Left ventricle myocardium inferior (tissue), 1 donor: ENCODE measurements at places on chromosomes 5 and 9. TPM values are rescaled to one million over a fixed set of nuclear protein-coding genes. Genes with fewer than 3 reads are reported as not detected.
A peak's percentile ranks its signal among the peaks of the same experiment; 100 is the strongest.

IFNA17 gene
- not detected for total RNA-seq

DNA sequence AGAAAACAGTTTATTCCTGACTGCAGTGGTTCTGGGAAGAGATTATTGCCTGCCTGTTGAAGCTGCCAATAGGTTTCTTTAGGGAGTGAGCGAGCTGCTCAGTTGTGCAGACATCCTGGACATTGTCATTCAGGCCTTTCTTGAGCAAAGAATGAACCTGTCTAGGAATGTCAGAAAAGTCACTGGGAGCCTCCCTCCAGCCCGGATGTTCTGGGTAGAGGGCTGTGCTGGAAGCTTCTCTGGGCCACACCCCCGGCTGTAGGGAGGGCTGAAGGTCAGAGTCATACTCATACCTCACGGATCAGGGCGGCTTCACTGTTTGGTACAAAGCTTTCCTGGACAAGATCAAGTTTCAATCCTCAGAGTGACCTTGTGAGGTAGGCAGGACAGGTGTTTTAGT is 33.4 kb upstream of the TBC1D2 start:
- DNase-seq: no peak

PTGDS gene
- total RNA-seq: 3,579 TPM

DNA sequence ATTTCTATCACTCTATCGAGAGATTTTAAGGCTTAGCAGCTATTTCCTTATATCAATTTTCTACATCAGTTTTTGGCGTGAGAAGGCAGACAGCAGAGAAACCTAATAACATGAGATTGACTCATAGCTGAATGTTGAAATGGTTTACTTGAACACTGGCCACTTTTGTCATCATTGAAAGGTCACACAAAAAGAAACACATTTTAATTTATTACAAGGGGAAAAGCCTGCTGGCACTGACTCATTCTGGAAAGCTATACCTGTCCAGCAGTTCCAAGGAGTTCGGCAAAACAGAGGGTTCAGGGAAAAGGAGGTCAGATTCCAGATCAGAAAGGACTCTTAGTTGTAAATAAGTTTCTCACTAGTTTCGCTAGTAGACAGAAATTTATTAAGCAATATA is 566.4 kb downstream of the DNAH5 start:
- DNase-seq: no peak

DNA sequence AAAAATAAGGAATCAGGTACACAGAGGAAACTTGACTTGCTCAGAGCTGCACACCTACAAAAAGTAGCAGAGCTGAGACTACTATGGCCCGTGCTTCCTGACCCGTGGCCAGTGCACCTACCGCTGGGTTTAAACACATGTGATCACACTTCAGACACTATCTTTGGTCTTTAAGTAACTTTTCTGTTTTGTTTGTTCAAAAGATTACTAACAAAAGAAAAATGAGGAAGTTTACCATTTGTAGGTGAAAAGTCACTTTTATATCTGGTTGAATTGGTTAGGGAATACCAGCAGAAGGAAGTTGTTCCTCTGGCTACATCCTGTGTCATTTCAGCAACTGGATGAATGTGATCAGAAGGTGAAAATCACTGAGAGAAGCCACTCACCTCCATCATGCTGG is 6.5 kb upstream of the SYK start:
- DNase-seq: no peak

UBE2B gene
- 246 TPM for total RNA-seq

DNA sequence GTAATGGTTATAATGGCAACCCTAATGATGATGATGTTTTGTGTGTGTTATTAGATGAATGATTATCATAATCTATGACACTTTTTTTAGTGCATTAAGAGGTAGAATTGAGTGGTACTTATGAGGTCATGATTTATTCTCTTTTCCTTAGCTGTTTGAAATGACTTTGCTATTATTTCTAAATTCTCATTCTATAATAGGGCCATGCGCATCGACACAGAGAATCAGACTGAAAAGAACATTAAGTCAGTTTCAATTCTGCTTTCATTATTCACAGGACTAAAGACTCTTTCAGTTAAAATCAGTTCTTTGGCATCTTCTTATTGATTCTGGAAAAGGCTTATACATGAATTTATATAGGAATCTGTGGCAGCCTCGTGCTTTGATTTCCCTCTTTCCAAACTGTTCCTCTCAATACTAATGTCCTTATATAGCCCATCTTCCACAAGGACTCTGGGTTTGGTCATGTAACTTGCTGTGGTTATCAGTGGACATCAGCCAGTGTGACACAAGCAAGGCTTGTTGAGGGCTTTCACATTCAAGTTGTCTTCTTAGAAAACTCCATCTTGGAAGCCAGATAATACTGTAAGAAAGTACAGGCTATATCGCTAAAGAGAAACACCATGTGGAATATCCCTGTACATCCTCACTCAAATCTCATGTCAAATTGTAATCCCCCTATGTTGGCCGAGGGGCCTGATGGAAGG is 140.3 kb upstream of the CHD1 start:
- DNase-seq: no peak

GRCh38 chr9:117425566-117425965 is 10.7 kb upstream of the ASTN2 start:
- no peak for DNase-seq

- no peak for DNase-seq
These were observed 34.9 kb upstream of the N4BP3 start for GRCh38 chr5:178078197-178079010.

DNA sequence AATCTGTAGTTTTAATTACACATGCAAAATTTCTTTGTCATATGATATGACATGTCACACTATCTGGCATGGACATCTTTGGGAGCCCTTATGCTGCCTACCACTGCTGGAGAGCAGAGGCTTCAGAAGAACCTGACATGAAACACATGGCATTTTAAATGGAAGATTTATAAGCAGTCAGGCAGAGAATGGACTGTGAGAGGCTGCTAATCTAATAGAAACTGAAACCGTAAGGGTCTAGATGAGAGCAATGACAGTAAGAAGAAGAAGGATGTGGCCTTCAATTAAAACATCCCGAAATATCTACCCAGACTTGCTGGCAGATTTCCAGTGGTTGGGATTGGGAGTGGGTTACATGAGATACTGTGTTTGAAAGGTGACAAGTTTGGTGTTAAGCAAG is 149.8 kb downstream of the MACIR start:
- DNase-seq: no peak

DNA sequence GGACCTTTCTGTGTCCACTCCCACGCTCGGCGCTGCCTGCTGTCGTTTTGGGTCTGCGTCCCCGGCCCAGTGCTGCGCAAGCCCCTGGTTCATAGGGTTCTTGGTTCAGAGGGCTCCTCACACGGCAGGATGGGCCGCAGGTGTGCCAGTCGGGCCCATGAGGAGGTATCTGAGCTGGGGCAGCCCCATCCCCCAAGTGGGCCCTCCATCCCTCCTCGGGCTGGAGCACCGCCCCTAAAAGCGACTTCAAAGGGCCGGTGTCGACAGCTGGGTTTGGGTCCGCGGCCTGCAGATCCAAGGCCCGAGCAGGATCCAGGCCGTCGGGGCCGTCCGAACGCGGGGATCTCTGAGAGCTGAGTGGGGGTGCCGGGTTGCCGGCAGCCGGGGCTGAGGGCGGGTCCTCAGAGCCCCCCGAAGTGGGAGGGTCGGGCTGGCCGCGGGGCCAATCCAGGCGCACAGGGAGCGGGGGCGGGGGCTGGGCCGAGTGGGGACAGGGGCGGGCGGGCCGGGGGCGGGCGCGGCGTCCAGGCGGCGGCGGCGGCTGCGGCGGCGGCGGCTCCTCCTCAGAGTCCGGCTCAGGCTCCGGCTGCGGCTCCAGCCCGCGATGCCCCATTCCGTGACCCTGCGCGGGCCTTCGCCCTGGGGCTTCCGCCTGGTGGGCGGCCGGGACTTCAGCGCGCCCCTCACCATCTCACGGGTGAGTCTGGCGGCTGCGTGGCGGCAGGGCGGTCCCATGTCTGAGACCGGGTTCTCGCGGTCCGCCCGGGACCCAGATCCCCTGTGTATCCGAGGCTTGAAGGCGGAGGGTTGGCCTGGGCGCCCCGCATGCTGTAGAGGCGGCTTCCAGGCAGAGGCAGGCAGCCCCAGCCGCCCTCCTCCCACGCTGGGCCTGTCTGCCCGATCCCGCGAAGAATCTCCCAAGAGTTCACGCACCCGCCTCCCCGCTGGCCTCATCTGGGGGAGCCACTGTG is at the start of gene PDLIM4:
TSS of gene PDLIM4 (plus strand) at position 566 of the 971 bp plus-strand sequence. CDS start at position 605, 39 bp downstream.
- no peak for DNase-seq

DNA sequence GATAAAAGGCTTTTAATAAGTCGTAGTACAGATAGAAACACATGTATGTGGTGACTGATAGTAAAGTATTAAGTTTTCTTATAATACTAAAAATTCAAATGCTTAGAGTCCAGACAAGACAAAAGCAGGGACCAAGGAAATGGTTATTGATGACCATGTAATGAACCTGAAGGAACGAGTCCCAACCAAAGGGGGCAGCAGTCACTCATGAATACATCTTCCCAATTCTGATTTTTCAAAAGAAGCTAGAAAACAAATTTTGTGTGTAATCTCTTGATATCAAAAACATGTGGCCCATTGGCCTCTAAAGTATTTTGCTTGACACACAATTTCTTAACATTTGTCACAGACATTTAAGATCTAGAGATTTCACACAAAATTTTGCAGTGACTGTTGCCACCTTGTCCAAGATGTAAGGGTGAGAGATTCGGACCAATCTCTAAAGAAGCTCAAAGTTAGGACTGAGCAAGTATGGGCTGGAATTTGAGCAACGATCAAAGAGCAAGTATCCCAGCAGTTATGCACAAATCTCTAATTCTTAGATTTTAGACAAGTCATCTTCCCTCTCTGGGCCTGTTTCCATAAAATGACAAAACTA is 66.8 kb downstream of the ARL15 start:
- no peak for DNase-seq

- no peak for DNase-seq
These were observed 52.2 kb downstream of the GARNL3 start for GRCh38 chr9:127316586-127317323.

GRCh38 chr9:130446101-130446861 is 1.5 kb downstream of the ASS1 start:
- DNase-seq: peak; percentile 89

GDA gene
- total RNA-seq: 0.85 TPM

GRCh38 chr9:121321016-121321503 is 49.0 kb downstream of the STOM start:
- no peak for DNase-seq

- no peak for DNase-seq
These were observed 234.1 kb upstream of the DMRT1 start for GRCh38 chr9:607417-607816.

DNA sequence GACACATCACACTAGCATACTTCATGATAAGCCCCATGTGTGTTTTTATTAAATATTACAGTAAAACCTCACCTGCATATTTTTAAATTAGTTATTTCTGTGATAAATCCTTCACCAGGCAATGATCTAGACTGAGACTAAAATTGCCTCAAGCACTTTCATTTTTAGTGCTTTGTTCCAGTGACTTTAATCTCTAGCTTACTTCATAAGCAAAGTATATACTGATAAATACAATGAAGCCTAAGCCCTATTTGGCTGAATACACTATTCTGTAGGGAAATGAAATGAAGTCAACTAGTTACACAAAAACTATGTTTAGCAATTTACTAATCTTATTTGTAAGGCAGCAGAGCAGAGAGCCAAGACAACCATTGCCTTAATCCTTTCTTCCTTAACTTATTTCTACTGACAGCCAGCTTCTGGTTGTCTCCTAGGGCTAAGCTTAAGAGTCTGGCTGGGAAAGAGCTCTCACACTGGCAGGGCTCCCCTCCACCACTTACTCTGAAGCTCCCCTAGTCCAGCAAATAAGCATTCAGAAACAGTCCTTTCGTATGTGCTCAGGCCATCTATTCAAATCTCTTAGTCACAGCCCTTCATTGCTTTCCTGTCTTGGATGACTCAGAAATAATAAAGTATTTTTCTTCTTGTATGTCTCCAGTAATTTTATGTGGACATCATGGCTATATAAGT is 31.4 kb upstream of the MTAP start:
- DNase-seq: no peak

DNA sequence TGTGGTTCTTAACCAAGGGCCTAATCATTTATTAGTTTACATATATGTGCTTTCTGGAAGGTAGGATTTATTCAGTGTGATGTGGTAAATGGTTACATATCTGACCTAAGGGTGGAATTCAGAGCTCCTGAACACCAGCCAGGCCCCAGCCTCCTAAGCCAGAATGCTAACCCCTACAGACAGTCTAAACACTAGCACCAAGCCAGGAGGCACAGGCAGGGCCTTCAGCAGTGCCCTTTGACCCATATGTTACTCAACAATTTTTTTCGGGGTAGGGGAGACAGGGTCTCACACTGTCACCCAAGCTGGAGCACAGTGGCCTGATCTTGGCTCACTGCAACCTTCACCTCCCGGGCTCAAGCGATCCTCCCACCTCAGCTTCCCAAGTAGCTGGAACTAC is 40.3 kb downstream of the PRKACG start:
- DNase-seq: peak; percentile 49

DNA sequence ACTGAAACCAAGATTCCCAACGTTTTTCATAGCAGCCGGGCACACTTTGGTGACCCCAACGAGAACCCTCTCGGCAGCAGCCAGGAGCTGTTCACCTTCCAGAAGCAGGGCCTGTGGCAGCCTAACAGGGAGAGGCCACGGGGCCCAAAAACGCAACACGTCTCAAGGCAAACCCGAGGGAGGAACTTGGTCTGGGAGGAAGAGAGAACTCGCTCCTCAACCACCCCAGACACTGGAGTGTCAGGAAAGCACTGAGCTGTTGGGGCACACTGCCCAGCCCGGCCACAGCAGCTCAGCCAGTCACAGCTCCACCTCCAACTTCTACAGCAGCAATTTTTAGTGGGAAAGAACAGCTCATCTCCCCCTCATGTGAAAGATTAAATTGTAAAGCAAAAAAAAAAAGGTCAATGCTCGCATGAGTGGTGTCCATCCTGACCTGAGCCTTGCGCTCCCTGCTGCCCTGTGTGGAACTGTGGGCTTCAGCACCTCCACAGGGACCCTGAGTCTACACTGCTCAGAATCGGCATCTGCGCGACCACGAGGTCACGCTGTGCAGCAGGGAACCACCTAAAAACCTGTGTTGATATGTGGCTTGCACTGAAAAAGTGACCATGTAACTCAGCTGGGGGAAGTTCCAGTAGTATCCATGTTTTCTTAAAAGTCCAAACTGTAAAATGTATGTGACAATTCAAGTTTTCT is 55.0 kb downstream of the IPPK start:
- no peak for DNase-seq

- no peak for DNase-seq
These were observed 12.5 kb downstream of the RFX3 start for GRCh38 chr9:3513265-3513818.

- DNase-seq: no peak
These were observed 2.1 kb downstream of the ADGRD2 start for GRCh38 chr9:124452326-124452725.

SLC36A3 gene
- not detected for total RNA-seq

GRCh38 chr5:115168829-115169486 is 750 bp downstream of the TRIM36 start:
- no peak for DNase-seq

- no peak for DNase-seq
These were observed 93.1 kb downstream of the PCDH1 start for GRCh38 chr5:141785135-141785534.

STOML2 gene
- total RNA-seq: 132 TPM

GRCh38 chr9:3263698-3264097 is 262.1 kb downstream of the RFX3 start:
- DNase-seq: no peak

GRCh38 chr5:126591549-126591948 is 3.5 kb downstream of the ALDH7A1 start:
- no peak for DNase-seq
